ENCODE measurements at places on chromosomes 3 and 15. TPM values are rescaled to one million over a fixed set of nuclear protein-coding genes. Genes with fewer than 3 reads are reported as not detected.

GRCh38 chr3:16978234-16978920, 93.6 kb downstream of the PLCL2 start:
- no peak for DNase-seq

GRCh38 chr15:29822100-29822683, at the start of gene TJP1:
Gene TJP1, minus strand, starts transcription at chr15:29822468. Its CDS starts 440 bp downstream, at chr15:29822028.
- DNase-seq, result peak; percentile 94

DNA sequence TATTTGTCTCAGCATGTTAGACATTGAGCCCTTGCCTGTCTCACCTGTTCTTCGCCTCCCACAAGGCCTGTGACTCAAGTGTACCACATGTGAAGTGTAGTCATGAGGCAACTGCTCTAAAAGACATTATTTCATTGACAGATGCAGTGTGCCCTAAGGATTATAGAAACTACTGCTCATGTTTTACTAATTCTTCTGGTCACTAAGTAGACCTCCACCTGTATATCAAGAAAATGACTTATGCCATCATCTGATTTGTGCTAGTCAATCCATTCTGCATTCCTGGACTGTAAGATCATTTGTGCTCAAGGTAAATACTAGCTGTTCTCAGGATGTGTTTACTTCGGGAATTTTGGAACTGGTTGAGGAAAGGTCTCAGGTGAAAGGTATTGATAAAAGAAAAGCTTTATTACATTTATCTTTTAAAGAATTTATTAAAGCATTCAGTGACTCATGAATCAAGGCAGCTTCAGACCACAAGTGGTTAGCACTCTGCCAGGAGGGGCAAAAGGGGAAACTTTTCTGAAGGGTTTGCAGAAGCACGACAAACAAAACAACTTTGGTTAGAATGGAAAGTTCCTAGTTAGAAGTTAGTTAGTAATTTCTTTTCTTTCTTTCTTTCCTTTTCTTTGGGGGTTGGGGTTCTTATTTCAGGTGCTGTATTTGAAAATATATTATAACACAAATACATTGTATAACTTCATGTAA, 465.3 kb upstream of the CBLB start:
- no peak for DNase-seq

LAMB2 gene
- total RNA-seq, result 81.1 TPM

DNA sequence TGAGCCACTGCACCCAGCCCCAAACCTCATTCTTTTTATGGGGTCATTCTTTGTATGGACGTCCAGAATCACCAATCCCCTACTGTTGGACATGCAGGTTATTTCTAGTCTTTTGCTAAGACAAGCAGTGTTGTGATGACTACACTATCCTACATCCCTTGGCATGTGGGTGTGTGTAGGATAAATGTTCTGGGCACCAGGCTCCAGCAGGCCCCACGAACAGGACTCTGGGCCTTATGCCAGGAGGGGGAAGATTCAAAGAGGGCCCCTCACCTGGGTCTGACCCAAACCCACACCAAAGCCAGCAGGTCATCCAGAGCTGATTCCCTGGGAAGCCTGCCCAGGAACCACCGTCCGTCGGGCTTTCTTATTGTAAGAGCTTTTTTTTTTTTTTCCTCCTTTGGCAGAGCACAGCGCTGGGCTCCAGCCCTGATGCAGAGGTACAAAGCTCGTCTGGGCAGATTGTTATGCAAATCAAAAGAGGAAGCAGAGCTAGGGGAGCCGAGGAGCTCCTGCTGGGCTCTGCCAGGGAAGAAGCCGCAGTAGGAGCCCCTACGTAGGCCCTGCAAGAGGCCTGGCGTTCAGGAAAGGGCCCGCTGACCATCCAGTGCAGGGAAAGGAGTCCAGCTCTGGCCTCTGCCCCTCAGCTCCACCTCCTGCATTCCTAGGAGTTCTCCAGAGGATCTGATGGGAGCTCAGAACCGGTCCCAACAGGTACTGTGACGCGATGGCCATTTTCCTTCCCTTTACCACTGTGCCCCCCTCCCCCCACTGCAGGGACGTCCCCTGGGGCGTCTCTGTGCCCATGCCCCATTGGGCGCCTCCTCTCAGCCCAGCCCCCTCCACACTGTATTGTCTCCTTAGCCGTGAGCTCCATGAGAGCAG, 29.0 kb upstream of the FURIN start:
- DNase-seq, result peak; percentile 92

GRCh38 chr15:39173426-39173825, 407.5 kb upstream of the THBS1 start:
- no peak for DNase-seq

DNA sequence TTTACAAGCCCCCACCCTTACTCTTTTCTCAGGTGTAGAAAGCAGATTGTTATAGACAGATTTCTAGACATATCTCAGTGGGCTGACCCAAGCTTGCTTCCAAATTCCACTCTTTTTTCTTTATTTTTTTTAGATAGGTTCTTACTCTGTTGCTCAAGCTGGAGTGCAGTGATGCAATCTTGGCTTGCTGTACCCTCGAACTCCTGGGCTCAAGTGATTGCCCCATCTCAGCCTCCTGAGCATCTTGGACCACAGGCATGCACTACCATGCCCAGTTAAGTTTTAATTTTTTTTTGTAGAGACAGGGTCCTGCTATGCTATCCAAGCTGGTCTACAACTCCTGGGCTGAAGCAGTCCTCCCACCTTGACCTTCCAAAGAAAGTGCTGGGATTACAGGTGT, 53.5 kb upstream of the ADAMTS9 start:
- DNase-seq, result no peak

CKMT1A gene
- total RNA-seq, result 26.1 TPM

DNA sequence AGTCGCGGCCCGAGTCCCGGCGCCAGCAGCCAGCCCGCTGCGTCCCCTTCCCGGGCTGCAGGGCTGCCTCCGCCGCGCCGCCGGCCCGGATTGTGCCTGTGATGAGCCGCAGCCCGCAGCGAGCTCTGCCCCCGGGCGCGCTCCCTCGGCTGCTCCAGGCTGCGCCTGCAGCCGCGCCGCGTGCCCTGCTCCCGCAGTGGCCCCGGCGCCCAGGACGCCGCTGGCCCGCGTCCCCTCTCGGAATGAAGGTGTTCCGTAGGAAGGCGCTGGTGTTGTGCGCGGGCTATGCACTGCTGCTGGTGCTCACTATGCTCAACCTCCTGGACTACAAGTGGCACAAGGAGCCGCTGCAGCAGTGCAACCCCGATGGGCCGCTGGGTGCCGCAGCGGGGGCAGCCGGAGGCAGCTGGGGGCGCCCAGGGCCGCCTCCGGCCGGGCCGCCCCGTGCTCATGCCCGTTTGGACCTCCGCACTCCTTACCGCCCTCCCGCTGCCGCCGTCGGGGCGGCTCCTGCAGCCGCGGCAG, 1.2 kb downstream of the CHST2 start:
- DNase-seq, result peak; percentile 81

COL6A6 gene
- under 0.01 TPM for total RNA-seq

DNA sequence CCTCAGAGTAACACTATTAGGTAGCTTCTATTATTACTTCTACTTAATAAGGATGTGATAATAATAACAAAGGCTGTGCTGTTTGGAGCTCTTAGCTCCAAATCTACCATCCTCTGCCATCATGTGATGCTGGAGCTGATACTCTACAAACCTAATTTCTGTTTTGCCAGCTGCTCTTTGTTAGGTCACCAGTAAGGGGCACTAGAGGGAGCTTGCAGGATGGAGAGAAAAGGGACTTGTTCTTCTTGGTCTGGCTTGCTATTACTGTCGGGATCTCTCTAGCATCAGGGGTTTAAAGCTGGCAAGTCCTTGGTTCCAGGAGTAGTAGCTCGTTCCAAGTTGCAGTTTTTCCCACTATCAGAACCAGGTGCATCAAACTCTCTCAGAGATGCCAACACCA, 194.9 kb upstream of the KBTBD8 start:
- peak; percentile 47 for DNase-seq

DNA sequence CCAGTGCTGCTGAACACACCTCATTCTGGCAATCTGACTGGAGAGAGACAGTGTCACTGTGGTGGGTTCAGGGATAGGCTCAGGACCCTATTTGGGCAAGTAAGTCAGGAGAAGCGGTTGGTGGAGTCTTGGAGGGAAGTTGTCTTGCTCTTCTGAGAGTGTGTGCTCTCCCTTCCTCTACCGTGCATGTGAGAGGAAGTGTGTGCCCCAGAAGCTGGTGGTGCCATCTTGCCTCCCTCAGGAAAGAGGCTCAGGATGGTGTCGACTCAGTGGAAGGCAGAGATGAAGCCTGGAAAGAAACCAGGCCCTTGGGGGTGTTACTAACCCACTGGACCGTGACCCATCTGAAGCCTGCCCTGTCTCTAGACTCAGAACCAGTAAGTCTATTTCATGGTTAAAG, 6.8 kb upstream of the RARRES1 start:
- DNase-seq, result no peak

DNA sequence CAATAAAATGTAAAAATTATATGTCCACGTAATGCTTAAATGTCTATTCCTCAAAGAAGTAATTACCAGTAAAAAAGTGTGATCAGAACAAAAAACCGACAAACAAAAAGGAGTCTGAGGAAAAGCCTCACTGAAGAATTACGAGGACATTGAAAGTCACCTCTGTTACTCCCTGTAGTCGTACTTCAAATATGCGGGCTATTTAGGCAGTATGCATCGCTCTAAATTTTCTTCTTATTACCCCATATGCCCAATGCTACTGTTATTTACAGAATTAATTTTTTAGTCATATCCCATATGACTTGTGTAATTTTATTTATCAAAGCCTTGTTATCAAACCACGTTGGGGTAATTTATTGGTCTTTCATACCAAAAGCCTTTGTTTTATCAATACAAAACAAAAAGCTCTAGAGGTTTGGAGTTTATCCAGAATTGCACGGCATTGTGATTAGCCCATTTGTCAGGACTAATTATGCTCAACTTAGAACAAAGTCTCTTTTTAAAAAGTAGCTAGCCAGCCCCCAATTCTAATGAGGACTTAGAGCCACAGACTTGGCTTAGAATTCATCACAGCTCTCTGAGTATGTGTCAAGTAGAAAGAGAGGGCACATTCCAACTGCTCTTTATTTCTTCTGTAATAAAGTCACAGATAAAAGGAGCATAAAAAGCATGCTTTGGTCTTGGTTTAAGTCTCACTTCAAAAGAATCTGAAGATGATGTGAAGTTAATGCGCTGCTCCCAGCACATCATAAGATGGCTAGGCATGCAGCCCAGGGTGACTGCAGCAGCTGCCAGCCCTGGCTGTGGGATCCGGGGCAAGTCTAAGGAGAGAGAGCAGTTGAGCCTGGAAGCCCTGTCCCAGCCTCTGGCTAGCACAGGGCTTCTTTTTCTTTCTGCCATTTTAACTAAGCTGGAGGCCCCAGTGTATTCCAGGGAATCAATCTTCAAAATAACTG, 521.0 kb downstream of the GABRG3 start:
- peak; percentile 22 for DNase-seq

DNA sequence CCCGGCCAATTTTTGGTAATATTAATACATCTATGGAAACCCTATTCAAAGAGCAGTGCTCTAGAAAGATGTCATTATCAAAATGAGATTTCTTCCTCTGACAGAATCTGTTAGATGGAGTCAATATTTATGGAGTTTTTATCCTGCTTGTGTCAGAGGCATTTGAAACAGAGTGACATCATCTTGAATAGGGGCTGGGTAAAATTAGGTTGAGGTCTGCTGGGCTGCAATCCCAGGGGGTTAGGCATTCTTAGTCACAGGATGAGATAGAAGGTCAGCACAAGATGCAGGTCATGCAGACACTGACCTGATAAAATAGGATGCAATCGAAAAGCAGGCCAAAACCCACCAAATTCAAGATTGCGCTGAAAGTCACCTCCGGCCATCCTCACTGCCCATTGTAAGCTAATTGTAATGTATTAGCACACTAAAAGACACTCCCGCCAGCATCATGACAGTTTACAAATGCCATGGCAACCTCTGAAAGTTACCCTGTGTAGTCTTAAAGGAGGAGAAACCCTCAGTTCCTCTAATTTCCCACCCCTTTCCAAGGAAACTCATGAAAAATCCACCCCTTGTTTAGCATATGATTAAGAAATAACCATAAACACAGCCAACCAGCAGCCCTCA, 27.3 kb upstream of the CCDC50 start:
- DNase-seq, result peak; percentile 22

- DNase-seq, result peak; percentile 67
Observed at GRCh38 chr15:71485094-71485693, 325.2 kb upstream of the NR2E3 start.

GRCh38 chr3:160402221-160403027, 3.0 kb downstream of the SMC4 start:
- no peak for DNase-seq

TGM5 gene
- not detected for total RNA-seq

- DNase-seq, result no peak
Observed at GRCh38 chr3:150449169-150449721, 41.1 kb downstream of the TSC22D2 start.

HAPLN3 gene
- 8.1 TPM for total RNA-seq

CCR3 gene
- total RNA-seq, result not detected

DNA sequence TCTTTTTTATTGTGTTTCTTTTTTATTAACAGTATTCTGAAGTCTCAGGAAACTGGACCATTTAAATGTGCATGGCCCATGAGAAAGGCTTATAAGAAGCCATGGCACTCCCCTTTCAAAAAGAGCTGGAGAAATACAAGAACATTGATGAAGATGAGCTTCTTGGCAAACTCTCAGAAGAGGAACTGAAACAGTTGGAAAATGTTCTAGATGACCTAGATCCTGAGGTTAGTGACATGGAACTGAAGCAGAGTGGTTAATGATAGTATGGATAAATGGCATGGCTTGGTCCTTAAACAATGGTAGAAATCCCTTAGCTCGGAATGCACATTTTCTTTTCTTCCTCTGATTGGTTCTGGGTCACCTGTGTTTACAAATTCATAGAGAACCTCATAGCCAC, 14.9 kb downstream of the TMOD2 start:
- no peak for DNase-seq

- no peak for DNase-seq
Observed at GRCh38 chr3:72412340-72412956, 435.8 kb downstream of the SHQ1 start.

GRCh38 chr3:23999012-23999641, 54.0 kb downstream of the NR1D2 start:
- peak; percentile 54 for DNase-seq

GOLGA6L10 gene
- 0.85 TPM for total RNA-seq

GRCh38 chr3:83034806-83035703, 1273.6 kb upstream of the GBE1 start:
- peak; percentile 1 for DNase-seq

GRCh38 chr3:134086616-134087015, 56.9 kb upstream of the SLCO2A1 start:
- no peak for DNase-seq

All from H7 (cell line).